ENCODE measurements at places on chromosomes 16 and 17. TPM values are rescaled to one million over a fixed set of nuclear protein-coding genes. Genes with fewer than 3 reads are reported as not detected.

GRCh38 chr17:82036634-82037091, 834 bp downstream of the DCXR start:
- no peak for DNase-seq

DNA sequence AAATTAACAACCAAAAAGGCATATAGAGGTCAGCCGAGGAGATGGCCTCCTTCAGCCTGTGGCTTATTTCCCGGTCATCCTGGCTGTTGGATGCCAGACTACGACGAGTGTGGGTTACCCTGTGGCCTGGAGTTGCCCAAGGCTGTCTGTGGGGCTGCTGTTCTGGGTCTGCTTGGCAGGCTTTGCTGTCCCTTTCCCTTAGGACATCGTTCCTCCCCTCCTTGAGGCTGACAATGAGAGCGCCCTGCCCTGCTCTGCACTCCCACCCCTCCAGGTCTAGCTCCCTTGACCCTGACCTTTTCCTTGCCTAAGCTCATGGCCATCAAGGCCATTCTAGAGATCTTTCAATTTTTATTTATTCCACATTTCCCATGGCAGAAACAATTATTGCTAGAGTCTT, 1.9 kb upstream of the CBFB start:
- DNase-seq = no peak

GRCh38 chr17:75872434-75873351, 5.7 kb downstream of the TRIM47 start:
- DNase-seq = no peak

- no peak for DNase-seq
Observed at GRCh38 chr16:74455619-74456289, 34.5 kb upstream of the CLEC18B start.

DNA sequence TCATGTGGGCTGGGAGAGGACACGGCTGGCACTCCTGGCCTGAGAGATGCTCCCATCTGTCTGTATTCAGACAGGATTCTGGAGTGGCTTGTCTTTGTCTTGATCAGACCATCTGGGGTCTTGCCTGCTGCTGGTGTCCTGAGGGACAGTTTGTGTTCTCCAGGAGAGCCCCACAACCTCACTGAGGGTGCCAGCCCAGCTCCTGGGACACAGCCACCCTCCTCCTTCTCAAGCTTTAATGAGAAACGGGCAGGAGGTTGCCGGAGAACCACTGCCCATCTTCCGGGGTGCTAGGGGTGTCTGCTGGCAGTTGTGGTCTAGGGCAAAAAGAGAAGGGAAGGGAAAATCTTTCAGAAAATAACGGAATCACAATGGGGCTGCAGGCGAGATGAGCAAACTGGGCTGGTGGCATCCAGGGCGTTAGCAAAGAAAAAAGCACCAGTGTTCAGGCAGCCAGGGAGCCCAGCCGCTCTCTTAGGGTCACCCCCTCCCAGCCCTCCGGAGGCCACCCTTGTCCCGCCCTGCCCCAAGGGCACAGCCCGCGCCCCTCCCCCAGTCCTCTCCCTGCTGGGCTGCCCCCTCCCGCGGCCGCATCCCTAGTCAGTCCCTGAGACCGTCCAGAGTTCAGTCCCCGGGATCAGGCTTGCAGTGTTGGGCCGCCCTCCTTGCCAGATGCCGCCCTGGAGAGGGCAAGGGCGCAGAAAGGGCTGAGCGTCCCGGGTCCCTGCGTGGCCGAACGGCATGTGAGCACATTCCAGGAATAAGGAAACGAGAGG, 824.7 kb downstream of the KCNJ18 start:
- DNase-seq = no peak

DNA sequence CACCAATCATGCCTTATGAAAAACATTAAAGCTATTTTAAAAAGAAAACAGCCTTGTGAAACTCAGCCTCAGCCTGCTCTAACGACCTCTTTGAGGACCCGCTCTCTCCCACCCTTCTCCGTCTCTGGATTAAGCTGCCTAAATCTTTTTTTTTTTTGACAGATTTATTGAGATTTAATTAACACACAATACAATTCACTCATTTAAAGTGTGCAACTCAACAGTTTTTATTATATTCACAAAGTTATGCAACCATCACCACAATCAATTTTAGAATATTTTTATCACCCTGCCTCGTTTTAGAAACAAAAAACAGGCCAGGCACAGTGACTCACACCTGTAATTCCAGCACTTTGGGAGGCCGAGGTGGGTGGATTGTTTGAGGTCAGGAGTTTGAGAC, 8.4 kb downstream of the CDR2L start:
- DNase-seq = no peak

GRCh38 chr16:72128701-72129100, 35.1 kb downstream of the DHX38 start:
- no peak for DNase-seq

GRCh38 chr16:57196286-57196685, 10.2 kb downstream of the RSPRY1 start:
- DNase-seq = no peak

DNA sequence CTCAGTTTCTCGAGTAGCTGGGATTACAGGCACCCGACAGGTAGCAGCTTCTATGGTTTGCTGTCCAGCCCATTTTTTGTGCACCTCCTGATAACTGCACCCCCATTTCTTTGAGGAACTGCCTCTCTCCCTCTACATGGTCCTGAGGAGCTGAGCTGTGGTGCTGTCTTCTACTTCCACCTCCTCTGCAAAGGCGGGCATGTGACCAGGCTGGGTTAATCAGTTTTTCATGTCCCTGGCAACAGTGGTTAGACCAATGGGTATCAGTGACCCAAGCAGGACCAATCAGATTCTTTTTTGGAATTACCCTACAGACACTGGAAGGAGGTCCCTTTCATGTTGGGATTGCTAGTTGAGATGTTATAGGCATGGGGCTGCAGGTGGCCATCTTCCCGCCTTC, 41.3 kb downstream of the TBX21 start:
- DNase-seq = no peak

DNA sequence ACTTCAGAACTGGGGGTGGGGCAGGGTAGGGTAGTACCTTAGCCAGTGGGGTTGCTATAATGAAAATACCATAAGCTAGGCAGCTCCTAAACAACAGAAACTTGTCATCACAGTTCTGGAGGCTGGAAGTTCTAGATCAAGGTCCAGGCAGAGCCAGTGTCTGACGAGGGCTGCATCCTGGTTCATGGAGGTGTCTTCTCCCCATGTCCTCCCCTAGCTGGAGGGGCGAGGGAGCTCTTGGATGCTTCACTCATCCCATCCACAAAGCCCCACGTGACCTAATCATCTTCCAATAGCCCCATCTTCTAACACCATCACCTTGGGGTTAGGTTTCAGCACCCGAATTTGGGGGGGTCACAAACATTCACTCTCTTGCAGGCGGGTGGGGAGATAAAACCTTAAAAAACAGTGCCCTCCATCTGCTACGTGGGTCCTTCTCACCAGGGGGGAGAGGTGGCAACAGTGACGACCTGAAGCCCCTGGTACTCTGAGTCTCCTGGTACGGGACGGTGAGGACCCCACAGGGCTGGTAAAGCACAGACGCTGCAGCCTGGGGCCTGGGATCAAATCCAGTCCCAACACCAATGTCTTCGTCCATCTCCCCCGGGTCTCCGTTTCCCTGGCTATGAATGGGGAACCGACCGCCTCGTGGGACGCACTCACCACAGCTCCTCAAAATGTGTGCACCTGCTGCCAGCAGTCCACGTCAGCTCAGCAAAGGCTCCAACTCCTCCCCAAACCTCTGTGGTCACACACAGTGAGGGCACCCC, 22.8 kb downstream of the RAB40B start:
- DNase-seq = no peak

DNA sequence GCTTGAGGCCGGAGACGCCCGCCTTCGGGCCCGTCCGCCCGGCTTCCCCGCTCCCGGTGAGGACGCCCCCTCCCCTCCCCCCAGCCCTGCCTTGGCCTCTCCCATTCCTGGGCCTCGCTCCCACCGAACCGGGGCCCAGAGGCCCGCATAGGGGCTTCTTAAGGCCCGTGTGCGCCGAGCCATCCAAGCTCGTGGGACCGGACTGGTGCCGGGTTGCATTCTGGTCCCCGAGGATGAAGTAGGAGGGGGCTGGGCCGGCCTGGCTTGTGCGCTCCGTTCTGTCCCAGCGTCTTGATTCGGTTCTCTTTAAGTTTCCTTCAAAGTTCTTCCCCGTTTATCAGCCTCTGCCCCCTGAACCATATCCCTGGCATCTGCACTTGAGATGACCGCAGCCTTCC, 488 bp downstream of the SENP3 start:
- no peak for DNase-seq

- DNase-seq = no peak
Observed at GRCh38 chr17:58318065-58318481, 10.5 kb downstream of the TSPOAP1 start.

The ASGR1 gene
- polyA plus RNA-seq = 10.7 TPM

The TLCD3B gene
- polyA plus RNA-seq = 1.8 TPM

The KRTAP2-1 gene
- not detected for polyA plus RNA-seq

The TAOK1 gene
- 47.4 TPM for polyA plus RNA-seq

The INO80E gene
- polyA plus RNA-seq = 42.4 TPM

The NPB gene
- 0.97 TPM for polyA plus RNA-seq

The KCNH6 gene
- 2.3 TPM for polyA plus RNA-seq

The CD300C gene
- polyA plus RNA-seq = 0.34 TPM

Measured in renal cortex interstitium (tissue), 15 donors.